ENCODE measurements at places on chromosomes 6 and 20. TPM values are rescaled to one million over a fixed set of nuclear protein-coding genes. Genes with fewer than 3 reads are reported as not detected.

Gene ZBTB46
- 15.3 TPM for total RNA-seq

Gene FLRT3
- 6.6 TPM for total RNA-seq

Gene FNDC1
- not detected for total RNA-seq

DNA sequence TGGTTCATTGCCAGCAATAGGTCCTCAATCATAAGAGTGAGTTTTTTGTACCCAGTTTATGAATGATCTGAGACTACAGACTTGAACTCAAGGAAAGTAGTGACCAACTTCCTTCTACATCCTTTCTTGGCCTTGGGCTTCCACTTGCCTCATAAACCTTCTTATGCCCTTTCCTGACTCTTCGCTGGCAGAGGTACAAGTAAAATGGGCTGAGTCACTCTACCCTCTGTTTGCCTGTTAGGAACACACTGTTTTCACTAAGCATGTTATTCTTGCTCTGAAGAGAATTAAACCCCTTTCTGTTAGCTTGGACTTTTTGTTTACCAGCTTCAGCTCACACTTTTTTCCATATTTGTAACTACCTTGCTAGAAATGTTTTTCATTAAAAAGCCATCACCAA lies 74.4 kb downstream of the PKHD1 start:
- DNase-seq: no peak

Gene RIMS4
- total RNA-seq: not detected

Gene CALHM4
- not detected for total RNA-seq

Gene ESR1
- total RNA-seq: not detected

Gene BHLHE23
- not detected for total RNA-seq

Gene UST
- total RNA-seq: 14.4 TPM

DNA sequence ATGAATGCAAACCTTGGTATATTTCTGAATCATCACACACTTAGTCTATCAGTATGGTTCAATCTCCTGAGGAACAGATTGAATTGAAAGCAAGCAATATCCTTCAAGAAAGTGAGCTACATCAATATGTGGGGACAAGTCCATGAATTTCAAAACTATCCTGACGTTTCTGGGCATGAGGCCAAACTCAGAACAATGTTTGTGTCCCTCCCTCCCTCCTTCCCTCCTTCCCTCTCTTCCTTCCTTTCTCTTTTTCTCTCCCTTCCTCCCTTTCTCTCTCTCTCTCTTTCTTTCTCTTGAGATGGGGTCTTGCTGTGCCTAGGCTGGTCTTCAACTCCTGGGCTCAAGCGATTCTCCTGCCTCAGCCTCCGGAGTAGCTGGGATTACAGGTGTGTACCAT lies 27.9 kb upstream of the SYNCRIP start:
- peak; percentile 55 for DNase-seq

GRCh38 chr6:152380993-152381898 lies 255.9 kb downstream of the SYNE1 start:
- peak; percentile 97 for DNase-seq

Gene NDRG3
- total RNA-seq: 34.2 TPM

DNA sequence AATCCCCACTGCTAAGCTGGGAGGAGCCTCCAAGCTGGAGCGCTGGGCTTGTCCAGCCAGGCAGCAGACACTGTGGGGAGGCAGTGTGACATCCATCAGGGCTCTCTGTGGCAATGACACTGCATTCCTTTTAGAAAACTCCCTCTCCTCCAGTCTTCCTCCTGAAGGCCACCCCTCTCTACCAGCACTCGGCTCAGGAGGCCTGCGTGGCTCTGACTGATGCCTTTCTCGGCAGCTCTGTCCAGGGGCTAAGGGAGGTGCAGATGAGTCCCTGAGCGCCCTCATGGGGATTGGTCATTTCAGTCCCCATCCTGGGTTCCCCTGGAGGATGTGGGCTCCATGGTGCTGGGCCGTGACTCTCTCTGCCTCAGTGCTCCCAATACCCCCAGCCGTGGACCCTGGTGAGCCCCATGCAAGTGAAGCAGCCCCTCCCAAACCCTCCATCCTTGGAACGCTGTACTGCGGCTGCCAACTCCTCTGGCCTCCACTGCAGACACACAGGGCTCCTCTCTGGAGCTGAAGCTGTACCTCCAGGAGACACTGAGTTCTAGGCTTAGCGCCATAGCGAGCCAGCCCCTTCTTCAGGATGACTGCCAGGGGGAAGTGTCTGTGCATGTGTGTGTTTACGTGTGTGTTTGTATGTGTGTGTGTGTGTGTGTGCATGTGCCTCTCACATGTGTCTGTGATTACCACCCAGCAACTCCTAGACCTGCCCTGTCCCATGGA lies 209.6 kb downstream of the ERMARD start:
- DNase-seq: no peak

DNA sequence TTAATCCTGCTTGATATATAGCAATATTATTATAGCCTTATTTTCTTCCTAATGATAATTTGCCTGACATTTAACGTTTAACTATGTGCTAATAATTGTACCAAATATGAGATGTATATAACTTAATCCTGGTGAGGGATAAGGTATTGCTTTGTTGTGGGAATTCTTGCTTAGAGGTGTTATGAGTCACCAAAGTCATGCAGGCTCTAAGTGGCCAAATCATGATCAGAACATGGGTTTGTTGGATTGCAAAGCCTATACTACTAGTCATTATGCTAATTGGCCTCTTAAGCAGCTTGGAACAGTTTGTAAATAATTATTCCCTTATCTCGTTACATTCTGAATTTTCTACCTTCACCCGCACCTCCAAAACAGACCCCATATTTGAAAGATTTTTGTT lies 21.9 kb upstream of the C6orf141 start:
- no peak for DNase-seq

DNA sequence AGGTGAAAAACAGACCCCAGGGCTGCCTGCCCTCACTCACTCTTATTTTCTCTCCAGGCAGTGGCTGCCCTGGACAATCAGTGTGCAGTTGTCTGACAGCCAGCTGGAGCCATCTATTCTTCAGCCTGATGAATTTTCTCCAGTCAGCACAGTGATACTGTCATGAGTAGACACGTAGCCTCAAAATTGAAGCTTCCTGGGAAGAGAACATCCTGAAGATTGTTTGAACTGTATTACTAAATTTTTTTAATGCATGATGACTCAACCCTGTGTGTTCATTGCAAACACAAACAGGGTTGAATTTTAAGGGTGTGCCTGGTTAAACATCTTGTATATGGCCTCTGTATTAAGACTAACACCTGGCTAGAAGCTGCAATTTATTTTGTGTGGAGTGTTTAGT lies 49.8 kb upstream of the STXBP5 start:
- peak; percentile 79 for DNase-seq

DNA sequence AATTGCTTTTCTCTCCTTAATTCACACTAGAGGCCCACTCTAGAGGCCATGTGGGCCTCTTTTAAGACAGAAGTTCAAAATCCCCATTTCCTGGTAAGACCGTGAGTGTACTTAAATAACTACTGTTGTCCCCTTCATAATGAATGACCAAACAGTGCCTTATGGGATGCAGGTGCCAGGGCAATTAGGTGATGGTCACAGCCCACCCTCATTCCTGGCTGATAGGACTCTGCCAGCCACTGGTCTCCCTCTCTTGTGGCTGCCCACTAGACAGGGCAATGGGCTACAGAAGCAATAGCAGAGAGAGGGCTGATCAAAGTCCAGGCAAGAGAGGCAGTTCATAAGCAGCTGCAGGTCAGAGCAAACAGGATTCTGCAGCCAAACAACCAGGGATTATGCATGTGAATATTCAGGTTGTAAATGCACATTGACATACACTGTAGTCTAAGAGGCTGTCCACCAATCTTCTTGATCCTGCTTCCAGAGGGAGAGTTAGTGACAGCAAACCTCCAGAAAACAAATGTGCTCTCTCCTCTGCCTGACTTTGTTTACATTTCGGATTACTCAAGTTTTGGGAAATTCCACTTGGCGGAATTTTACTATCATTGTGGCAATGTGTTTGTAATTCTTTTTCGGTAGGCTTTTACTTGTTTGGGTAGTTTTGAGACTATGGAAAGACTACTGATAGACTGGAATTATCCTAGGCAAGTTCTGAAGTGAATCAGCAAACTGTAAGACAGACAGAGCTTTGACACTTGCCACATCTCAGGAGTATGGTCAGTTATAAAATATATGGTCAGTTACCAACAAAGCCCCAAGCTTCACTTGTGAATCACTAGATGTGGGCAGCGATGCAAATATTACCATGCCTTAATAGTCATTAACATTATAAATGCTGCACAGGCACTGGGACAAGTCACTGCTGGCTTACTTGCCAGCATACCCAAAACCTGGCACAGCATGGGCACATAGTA lies 12.8 kb downstream of the PTPRK start:
- peak; percentile 79 for DNase-seq

Gene FBXO5
- 16.7 TPM for total RNA-seq

GRCh38 chr6:139186242-139186641 lies 51.4 kb downstream of the HECA start:
- no peak for DNase-seq

Gene BANF2
- not detected for total RNA-seq

Gene ERVFRD-1
- not detected for total RNA-seq

- no peak for DNase-seq
Observed at GRCh38 chr6:156183678-156184077, 593.5 kb upstream of the ARID1B start.

GRCh38 chr6:81172056-81172740 lies 580.3 kb downstream of the TENT5A start:
- DNase-seq: peak; percentile 36

DNA sequence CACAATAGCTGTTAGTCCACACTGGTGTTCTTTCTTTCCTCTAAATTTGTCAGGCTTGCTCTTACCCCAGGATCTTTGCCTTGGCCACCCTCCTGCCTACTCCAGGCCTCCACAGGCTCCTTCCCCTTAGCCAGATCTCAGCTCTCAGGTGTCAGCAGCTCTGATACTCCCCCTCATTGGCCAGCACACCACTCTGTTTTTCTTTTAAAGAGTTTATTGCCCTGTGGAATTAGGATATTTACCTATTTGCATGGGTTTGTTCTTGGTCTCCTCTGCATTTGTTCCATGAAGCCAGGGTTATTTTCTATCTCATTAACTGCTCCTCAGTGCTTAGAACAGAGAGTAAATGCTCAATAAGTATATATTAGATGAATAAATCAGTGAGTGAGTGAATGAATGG lies 36.8 kb downstream of the GCNT2 start:
- no peak for DNase-seq

Gene TUBB
- 1,401 TPM for total RNA-seq

- DNase-seq: no peak
Observed at GRCh38 chr20:55139173-55139765, 663.9 kb downstream of the DOK5 start.

- no peak for DNase-seq
Observed at GRCh38 chr6:139145661-139146060, 10.8 kb downstream of the HECA start.

- no peak for DNase-seq
Observed at GRCh38 chr6:107787589-107787960, 36.5 kb downstream of the SCML4 start.

DNA sequence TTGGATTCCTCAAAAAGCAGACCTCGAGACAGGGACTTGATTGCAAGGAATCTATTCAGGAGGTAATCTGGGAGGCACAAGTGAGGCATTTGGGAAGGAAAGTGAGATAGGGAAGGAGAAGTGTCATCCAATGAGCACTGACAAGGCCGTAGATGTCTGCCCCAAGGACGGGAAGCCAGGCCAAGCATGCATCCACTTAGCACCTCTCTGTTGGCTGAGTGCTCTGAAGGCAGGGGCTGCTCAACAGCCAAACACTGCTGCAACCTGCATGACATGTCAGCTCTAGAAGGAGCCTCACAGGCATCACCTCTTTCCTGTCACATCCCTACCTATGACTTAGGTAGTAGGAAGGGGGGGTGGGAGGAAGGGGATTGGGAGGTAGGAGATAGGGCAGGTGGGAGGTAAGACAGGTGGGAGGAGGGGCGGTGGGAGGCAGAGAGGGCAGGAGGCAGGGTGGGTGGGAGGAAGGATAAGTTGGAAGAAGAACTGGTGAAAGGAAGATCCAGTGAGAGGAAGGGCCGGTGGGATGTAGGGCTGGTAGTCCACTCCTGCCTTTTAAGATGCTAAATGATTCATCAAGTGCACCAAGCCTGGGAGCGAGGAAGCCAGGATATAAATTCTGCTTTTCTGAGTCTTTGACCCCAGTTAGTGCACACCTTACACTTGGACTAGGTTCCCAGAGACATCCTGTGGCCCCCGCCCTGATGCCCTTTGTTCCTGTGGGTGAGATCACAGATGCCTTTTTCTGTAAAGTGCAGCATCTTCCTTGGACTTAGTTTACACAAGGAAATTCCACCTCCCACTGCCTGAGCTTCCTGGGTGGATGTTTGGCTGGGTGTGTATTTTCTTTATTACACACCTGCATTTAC lies 83.8 kb upstream of the NXT1 start:
- no peak for DNase-seq

Gene HLA-DMB
- total RNA-seq: 0.28 TPM

DNA sequence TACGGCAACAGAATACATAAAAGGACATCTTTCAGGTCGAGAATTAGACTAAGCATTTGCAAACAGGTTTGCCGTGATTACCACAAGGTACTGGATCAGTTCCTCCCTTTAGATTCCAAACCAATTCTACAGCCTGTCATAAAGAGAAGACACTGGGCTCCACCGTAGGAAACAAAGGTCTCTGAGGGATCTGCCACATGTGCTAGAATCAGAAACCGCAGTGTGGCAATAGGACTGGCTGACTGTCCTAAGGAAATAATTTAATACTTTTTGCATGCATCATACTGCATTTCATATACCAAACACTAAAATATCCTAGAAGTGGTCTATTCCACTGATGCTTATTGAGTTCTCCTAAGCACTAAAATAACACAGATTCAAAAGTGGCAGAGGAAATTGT lies 59.2 kb downstream of the POPDC3 start:
- DNase-seq: peak; percentile 5

DNA sequence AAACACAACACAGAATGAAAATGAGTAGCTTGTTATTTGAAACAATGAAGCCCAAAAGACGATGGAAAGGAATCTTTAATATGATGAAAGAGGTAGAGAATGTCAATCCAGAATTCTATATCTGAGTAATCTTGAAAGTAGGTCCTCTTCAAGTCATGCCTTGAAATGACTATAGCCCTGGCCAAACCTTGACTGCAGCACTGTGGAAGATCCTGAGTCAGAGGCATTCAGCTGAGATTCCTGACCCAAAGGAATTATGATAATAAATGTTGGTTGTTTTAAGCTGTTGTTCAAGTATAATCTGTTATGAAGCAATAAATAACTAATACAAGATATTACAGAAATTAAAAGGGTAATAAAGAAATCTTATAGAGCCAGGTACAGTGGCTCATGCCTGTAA lies 64.8 kb downstream of the IBTK start:
- peak; percentile 70 for DNase-seq

Gene EPHA7
- not detected for total RNA-seq

DNA sequence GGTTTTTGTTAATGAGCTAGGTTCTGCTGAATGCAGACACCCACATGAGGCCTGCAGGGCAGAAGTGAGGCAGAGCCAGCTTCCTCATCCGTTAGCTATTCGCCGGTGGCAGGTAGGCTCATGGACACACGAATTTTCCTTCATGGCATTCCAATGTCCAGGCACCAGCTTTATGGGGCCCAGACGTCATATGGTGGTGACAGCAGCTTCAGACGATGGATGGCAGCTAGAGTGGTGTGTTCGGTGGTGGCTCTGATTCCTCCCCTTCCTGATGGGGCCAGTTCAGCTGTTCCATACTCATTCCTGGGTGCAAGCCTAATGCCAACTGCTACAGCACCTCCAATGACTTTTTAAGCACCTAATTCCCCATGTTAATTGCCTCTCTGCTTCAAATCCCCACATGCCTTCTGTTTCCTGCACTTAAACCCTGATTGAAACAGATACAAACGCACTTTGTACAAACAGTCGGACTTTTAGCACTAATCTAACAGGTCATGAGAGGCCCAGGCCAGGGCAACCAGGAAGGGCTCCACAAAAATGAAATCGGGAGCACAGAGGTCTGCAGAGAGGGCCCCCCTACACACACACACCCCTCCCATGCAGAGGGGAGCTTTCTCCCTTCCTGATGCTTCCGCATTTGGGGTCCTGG lies 35.7 kb upstream of the MLN start:
- DNase-seq: no peak

Measured in IMR-90 (cell line).